ENCODE measurements at places on chromosomes 16 and 17. TPM values are rescaled to one million over a fixed set of nuclear protein-coding genes. Genes with fewer than 3 reads are reported as not detected.

The TPSAB1 gene
- total RNA-seq: not detected

The APOBR gene
- total RNA-seq: 3.4 TPM

The CLEC19A gene
- not detected for total RNA-seq

The KRTAP9-4 gene
- not detected for total RNA-seq

DNA sequence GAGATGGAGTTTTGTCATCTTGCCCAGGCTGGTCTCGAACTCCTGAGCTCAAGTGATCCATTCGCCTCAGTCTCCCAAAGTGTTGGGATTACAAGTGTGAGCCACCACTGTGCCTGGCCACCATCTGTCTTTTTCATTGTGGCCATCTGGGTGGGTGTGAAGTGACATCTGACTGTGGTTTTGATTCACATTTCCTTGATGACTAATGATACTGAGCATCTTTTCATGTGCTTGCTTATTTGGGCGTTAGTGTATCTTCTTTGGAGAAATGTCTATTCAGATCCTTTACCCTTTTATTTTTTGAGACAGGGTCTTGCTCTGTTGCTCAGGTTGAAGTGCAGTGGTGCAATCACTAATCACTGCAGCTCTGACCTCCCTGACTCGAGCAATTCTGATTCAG is 53.9 kb upstream of the ERN1 start:
- DNase-seq: no peak

DNA sequence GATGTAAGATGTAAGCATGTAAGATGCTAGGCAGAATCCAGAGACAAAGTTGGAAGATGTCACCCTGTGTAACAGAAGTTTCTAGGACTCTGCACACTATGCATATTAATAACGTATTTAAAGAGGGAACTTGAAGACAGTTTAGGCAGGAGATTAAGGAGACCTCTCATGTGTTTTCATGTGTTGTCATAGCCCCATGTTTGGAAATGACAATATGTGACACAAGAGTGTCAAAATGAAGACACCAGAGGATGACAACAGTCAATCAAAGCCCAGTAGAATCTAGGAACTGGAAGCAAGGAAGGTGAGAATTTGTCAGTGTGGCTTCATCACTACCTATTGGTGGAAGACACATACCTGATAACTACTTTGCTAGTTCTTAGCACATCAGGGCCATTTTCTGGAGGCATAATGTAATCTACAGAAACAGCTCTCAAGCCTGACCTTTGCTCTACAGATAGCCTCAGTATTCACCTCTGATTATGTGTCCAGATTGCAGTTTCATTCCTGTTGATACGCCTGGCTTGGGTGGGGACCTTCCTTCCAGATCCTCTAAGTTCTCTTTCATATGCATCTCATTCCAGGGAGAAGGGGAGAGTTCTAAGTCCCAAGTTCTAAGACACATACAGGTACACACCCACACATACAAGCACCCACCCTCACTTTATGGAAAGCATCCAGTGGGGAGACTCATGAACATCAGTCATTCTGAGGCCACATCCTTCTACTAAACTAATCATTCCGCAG is 26.3 kb downstream of the PMP22 start:
- DNase-seq: no peak

GRCh38 chr16:77705351-77705750 is 17.0 kb upstream of the NUDT7 start:
- no peak for DNase-seq

DNA sequence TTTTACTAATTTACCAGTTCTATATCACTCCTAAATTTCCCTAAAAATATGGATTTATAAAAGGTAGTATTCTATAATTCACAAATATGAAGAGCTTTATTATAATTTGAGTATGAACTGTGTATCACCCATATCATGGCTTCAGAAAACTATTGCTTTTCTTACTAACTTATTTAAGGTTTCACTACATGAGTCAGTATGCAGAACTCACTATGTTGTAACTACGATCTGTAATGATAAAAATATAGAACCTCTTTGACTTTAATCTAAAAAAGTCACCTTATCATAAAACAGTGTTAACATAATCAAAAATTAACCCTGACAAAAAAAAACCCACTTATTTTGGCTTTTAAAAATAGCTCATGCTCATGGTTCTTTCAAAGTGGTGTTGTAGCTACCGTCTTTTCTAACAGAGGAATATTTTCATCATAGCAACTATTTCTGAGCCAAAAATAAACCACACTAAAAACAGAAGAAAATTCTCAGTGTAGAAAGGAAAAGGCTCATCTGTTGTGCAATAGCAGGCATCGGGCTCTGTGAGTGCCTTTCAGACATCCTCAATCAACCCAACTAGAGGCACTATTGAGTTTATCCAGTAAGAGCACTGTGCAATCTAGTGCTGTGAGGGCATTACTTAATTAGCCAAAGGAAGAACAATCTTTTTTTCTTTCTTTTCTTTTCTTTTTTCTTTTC is 42.1 kb downstream of the ITGAM start:
- peak; percentile 10 for DNase-seq

GRCh38 chr17:32777922-32778321 is 99.0 kb downstream of the MYO1D start:
- DNase-seq: no peak

- DNase-seq: no peak
Measured at GRCh38 chr16:56269811-56270684, 78.8 kb downstream of the GNAO1 start.

DNA sequence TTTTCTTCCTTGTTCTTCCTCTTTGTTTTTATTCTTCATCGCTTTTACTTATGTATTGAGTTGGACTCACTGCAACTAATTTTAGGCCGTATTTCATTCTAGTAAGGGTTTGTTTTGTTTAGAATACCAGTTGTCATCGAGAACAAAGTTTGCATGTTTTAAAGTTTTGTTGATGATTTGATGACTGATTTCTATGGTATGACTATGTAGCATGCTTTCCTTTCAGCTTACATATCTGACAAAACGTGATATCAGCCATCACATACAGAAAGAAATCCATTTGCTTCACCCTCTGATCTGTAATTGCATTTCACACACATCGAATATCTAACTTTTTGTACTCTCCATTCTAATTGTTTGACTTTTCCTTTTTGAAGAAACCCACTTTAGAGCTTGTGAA is 4.0 kb downstream of the PRKCA start:
- DNase-seq: no peak

DNA sequence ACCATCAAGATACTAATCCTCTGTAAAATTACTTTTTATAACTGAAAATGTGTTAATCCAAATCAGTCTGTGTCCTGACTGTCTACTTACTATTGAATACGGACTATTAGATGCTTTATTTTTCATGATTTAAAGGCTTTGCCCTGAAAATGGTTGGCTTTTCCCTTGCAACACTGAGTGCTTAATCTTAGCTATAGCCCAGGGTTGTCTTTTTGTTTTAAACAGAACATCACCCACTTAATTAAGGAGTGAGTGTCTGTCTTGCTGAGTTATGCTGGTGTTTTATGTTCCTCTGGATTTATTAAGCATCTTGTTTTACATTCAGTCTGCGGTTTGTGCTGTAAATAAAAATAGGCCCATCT is 11.0 kb downstream of the FTO start:
- no peak for DNase-seq

DNA sequence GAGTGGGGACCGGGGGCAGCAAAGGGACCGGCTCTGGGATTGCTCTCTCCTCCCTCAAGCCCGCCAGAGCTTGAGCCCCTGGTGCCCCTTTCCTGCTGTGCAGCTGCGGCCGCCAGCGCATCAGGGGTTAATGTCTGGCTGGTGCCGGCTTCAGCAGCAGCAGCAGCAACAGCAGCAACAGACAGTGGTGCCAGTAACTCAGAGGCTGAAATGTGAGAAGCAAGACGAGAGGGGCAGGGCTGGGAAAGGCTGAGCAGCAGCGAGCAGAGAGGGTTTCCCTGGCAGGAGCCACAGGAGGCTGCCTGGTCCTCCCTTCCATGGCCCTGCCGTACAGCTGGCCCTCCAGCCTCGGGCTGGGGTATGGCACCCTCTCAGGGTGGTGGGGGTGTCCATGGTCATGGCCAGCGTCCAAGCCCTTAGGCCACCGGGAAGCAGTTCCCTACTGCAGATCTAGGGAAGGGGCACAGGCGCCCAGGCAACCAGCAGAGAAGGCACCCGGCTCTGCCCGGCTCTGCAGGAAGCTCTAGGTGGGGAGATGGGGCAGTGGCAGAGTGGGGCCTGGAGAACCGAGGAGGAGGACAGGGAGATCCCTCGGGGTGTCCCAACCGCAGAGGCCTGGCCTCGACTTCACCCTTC is 21.1 kb upstream of the TFAP4 start:
- DNase-seq: no peak

DNA sequence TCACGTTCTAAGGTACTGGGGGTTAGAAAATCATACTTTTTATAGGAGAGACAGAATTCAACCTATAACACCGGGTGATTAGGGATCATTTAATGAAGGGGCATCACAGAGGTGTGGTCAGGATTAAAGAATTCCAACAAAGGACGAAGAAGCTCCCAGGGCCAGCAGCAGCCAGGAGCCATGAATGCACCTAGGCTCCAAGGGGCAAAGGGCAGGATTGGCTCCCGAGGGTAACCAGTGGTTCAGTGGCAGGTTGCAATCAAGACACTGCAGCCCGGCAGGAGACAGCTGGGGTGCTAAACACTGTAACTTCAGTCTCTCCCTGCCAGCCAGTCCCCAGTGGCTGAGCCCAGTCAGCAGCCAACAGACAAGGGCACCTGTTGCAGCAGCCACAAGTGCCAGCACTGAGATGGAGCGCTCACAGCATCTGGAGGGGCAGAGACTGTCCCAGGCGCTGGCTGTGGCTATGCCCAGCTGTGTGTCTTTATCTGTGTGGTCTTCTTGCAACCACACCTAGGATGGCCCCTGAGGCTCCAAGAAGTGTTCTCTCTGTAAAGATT is 23.9 kb downstream of the DHRS7C start:
- no peak for DNase-seq

- DNase-seq: no peak
Measured at GRCh38 chr17:3040882-3041281, 22.5 kb downstream of the OR1D5 start.

Data from OCI-LY7 (cell line).